ENCODE measurements at places on chromosomes 3 and 15. TPM values are rescaled to one million over a fixed set of nuclear protein-coding genes. Genes with fewer than 3 reads are reported as not detected.
A peak's percentile ranks its signal among the peaks of the same experiment; 100 is the strongest.

DNA sequence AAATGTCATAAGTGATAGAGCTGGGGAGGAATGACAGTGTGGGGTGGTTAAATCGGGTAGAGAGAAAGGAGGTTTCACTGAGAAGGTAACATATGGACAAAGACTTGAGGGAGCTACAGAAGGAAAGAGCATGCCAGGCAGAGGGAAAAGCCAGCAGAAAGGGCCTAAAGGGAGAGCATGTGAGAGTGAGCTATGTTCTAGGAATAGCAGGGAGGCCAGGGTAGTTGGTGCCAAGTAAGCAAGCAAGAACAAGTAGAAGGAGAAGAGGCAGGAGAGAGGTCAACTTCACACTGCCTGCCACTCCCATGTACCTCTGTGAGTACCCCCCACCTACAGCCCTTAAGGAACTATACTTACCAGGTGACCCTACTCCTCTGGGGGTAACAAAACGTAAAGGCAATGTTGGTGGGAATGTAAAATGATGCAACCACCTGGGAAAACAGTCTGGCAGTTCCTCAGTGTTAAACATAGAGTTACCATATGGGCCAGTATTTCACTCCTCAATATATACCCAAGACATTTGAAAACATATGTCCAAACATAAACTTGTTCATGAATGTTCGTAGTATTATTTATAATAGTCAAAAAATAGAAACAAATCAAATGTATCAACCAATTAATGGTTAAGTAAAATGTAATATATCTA, 67.6 kb downstream of the SFMBT1 start:
- DNase-seq, result no peak

DNA sequence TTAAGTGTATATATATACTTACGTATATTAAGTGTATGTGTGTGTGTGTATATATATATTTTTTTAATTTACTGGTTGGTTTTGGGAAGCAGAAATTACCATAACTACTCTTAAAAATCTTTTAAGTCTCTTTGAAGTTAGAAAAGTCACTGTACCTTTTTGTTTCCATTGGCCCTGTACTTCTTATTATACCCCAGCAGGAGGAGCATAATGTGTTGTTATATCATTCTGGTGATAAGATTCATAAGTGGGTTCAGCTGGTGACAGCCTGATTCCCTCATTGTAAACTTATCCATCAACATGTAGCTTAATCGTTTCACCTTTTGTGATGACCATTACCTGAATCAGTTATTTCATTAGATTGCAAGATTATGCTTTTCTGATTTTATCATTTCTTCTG, 30.8 kb downstream of the MLH1 start:
- DNase-seq, result peak; percentile 3

DNA sequence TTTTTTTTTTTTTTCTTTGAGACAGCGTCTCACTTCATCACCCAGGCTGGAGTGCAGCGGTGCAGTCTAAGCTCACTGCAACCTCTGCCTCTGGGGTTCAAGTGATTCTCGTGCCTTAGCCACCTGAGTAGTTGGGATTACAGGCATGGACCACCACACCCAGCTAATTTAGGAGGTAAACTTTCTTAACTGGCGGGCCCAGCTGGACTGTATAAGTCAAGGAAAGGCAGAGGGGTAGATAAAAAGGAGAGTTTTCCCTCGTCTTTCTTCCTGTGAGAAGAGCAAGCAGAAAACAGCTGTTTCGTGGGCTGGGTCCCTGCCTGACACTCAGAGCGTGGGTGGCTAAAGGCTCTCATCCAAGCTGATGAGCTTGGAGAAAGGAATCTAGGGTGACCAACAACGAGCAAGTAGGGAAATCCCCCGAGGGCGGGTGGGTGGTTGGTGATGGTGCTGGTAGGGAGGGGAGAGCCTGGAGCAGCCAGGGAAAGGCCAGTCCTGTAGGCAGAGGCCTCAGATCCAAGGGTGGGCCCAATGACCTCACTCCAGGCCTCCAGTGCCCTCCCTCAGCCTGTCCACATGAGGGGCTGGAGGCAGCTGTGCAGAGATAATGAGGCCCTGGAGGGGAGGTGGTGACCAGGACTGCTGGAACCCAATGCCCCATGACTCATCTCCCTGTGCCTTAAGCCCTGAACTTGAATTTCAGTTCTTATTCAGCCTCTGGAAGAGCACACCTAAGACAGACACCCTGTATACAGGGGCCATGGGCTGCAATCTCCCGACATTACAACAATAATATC, 43.1 kb upstream of the LIMD1 start:
- peak; percentile 97 for DNase-seq

GRCh38 chr3:54969652-54970051, 41.8 kb upstream of the LRTM1 start:
- no peak for DNase-seq

DNA sequence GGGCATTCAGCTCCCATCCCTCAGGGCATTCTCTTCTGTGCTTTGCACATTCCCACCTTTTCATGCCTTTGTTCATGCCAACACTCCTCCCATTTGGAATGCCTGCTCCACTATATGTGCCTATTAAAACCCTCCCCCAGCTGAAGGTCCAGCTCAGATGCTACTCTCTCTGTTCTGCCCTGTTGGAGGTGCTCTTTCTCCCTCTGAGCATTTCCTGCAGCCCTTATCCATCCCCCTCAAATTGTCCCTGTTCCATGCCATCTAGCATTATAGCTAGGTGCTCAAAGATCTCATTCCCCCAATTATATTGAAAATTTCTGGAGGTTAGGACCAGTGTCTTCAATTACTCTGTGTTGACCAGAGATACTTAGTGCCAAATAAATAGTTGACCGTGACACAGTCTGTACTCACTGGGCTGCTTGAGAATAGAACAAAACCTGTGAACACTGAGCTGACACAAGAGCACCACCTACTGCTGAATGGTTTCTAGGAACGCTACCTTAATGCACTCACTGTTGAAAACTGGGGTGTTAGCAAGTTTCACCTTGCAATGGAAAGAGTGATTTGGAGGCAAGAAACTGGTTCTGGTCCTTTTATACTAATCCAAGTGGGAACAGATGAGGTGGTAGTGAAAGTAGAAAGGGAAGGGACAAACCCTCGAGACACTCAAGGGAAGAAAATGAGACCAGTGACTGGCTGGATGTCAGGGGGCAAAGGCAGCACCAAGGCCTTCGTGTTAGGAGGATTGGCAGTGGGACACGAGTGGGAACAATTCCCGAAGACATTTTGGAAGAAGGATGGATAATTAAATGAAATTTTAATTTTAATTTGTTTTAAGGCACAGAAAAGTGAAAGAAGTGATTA, 289.8 kb upstream of the ROPN1 start:
- peak; percentile 73 for DNase-seq

- no peak for DNase-seq
These were observed 265.1 kb downstream of the NFKBIZ start for GRCh38 chr3:102114264-102114979.

DNA sequence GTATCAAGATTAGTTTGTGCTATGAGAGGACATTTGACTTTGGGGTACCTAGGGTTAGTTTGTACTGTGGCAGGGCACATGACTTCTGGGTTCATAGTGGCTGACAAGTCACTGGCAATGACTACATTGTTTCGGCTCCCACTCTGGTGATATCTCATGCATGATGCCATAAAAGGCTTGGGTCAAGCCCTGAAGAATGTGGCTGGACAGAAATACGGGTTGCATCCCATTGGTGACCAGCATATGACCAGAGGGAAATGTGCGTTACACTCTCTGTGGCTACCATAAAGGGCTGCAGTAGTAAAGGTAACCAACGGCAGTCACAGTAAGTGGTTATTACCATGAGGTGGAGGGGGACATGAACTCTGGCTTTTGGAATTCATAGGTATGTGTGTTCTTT, 18.4 kb downstream of the THOC7 start:
- no peak for DNase-seq

DNA sequence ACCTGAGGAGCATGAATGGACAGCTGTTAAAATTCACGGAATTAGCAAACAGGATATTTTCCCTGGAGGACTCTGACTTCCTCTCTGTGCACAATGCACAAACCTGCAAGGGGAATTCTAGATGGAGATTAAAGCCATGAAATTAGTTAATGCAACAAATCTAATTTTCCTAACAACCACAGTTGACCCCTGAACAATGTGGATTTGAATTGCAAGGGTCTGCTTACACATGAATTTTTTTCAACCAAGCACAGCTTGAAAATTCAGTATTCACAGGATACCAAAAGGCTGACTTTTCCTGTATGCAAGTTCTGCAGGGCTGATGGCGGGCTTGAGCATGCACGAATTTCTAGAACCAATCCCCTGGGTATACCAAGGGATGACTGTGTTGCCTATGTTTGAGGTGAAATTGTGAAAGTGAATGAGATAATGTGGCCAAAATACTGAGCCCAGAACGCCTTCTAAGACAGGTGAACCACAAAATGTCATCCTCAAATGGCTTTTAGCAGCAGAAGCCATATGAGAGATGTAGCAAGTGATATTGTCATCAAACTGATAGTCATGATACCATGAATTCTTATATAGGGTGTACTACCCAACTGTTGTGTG, 52.5 kb downstream of the COL8A1 start:
- DNase-seq, result no peak

GRCh38 chr15:37517191-37517895, 417.0 kb upstream of the MEIS2 start:
- no peak for DNase-seq

- DNase-seq, result no peak
These were observed 17.1 kb downstream of the LYSMD2 start for GRCh38 chr15:51720201-51720995.

DNA sequence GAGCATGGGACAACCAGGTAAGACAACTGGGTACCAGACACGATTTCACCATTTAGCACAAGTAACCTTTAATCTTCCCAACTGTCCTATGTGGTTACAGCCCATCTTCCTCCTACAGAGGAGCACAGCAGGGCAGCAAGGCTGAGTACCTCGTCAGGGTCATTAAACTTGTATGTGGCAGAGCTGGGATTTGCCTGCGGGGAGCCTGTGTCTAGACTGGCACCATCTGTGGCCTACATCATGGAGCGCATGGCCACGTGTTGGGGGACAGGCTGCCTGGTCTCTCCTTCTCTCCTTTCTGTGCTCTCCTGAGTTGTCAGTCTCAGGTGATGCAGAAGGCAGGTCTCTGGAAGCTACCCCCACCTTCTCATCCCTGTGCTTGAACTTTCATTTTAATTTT, 32.2 kb downstream of the GOLGA6A start:
- DNase-seq, result no peak

DNA sequence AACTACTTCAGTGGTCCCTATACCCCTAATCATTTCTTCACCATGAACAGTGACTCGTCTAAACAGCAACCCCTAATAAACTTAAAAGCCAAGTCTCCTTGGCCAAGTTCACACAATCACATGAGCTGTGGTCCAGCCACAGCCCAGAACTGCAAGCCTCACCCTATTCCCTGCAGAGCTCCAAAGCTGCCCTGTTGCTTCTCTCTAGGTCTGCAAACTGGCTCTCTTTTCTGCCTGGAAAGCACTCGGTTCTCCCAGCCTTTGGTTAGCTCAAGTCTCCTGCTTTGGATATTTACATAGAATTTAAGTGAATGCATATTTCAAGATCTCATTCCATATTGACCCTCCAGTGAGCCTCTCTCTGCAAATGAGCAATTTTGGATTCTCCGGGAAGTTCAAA, 107.0 kb downstream of the TOP2B start:
- peak; percentile 20 for DNase-seq

DNA sequence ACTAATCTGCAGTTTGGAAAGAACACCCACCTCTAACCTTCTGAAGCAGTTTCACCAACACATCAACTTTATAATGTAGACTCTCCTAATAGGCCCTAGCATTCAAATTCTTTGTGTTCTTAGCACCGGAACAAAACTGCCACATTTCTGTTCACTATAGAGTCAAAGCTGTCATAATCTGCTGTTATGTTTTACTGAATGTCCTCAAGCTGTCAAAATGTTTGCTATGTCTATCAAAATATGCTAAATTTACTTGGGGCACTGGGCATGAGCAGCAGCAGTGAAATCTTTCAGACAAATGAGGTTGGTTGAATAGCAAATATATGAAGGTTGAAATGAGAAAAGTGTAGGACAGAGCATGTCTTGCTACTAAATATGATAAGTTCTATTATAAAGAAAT, 1.9 kb downstream of the WDR49 start:
- no peak for DNase-seq

DNA sequence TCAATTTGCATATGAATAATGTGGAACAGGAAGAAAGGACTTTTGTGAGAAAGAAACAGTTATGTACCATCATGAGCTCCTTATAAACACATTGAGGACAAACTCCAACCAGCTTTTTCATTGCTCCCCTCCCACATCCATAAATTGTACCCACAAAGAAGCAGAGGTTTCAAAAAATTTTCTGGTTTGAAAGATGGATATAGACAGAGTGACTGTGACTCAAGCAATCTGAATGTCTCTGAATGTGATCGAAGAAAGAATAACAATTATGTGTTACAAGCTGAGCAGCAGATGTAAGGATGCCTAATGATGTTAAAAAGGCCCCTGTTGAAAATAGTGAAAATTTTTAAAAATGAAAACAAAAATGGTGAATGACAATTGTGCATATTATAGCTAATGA, 127.4 kb downstream of the TFG start:
- no peak for DNase-seq

DNA sequence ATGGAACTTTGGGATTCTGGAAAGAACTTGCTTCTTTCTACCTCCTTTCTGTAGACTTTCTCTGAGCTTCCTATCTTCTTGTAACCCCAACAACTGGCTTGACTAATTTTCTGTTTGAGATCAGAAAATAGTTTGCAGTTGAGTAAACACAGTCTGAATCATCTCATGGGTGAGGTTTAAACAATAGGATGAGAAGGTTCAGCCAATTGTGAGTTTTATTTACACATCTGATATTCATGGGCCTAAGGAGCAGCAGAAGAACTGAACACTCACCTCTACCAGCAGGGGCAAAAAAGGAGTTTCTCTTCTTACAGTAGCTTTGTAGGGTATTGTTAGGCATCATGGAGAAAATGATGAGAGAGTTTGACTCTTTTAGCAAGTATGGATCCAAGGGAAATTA, 54.2 kb downstream of the DTWD1 start:
- peak; percentile 88 for DNase-seq

DNA sequence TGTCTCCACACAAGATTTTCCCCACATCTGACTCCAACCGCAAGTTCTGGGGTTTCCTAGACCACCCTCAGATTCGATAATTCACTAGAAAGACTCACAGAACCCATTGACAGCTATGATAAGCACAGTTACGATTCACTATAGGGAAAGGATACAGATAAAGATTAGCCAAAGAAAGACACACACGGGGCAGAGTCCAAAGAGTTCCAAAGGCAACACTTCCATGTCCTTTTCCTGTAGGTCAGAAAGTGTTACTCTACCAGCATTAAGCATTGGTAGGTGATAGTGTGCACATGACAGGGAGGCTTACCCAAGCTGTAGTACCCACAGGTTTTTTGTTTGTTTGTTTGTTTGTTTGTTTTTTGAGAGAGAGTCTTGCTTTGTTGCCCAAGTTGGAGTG, 48.1 kb downstream of the PHLDB2 start:
- no peak for DNase-seq

SUSD5 gene
- total RNA-seq, result 0.98 TPM

NR2F2 gene
- 37.8 TPM for total RNA-seq

LRRC2 gene
- total RNA-seq, result 1.1 TPM

PPM1L gene
- total RNA-seq, result 0.84 TPM

IL17RC gene
- total RNA-seq, result 29.5 TPM

SAMMSON gene
- not detected for total RNA-seq

Measured in M059J (cell line).